Activated naive CD4-positive, alpha-beta T cell treated with anti-CD3 and anti-CD28 coated beads, Interleukin-2, amount 10 ng/mL, durations not matched to agents 7 days and 5 days (primary cell): ENCODE measurements at places on chromosomes 6 and 20.

GRCh38 chr6:39339096-39339867 is 16.8 kb upstream of the KCNK16 start:
- no peak for DNase-seq

GRCh38 chr20:37364927-37365272 is 19.0 kb downstream of the SRC start:
- no peak for DNase-seq

DNA sequence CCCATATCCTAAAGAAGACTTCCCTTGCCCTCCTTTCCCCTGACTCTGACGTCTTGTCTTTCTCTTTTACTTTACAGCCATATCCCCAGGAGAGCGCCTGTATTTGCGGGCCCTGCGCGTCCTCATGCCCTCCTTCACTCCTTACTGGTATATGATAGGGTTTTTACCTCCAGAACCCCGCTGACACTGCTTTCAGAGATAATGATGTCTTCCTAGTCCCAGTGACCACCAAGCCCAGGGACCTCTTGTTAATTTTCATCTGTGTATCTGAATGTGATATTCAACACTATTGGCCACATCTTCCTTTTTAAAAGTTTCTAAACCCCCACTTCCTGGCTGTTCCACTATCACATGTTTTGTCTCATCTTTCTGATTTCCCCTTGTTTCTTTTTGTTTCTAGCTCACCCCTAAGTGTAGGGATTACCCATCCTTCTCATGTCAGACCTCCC is 102.0 kb downstream of the HIVEP1 start:
- DNase-seq, result no peak

- DNase-seq, result no peak
Measured at GRCh38 chr20:52313341-52313963, 121.9 kb upstream of the ZFP64 start.

DNA sequence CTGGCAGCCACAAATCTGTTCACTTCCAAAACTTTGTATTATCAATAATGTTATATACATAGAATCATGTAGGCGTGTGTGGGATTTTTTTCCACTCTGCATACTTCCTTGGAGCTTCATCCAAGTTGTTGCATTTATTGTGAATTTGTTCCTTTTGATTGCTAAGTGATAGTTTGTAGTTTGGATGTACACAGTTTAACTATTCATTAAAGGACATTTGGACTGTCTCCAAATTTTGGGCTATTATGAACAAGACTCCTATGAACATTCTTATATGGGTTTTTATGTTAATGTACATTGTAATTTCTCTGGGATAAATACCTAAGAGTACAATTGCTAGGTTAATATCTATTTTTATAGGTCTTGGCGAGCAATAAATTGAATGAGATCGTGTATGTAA is 36.2 kb upstream of the GCNT2 start:
- DNase-seq, result no peak

- DNase-seq, result no peak
Measured at GRCh38 chr20:41470362-41471095, 103.9 kb upstream of the EMILIN3 start.

DNA sequence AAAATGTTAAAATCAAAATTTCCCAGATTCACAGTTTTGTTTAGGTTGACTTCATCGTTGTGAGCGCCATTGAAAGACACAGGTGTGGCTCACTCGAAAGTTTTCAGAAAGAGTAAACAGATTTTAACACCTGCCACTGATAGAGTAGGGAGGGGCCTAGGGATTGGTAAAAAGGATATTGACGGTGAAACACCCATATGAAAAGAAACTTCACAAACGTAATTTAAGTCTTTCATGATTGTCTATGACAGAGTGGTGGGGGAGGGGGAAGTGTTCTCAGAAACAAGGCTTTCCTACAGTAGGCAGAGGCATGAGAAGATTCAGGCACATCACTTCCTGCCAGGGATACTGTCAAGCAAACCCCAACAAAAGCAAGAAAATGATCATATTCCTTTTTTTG is 101.4 kb downstream of the PERP start:
- peak; percentile 35 for DNase-seq

DNA sequence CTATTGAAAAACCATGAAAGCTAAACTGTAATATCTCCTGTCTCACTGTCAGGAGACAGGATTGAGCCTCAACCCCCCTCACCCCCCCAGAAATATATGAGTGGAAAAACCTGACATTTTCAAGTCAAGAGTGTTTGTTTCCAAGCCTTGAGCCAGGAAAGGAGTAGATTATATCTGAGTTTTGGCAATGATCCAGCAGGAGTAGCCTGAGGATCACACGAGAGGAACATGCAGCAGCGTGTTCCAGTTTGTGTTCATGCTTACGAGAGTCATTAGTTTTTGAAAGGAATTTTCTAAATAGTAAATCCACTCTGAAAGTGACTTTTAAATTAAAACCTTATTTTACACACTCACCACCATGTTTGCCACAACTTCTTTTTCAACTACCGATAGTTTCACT is 15.8 kb downstream of the IL22RA2 start:
- no peak for DNase-seq

GRCh38 chr6:57302477-57302876 is 15.0 kb upstream of the PRIM2 start:
- DNase-seq, result no peak

DNA sequence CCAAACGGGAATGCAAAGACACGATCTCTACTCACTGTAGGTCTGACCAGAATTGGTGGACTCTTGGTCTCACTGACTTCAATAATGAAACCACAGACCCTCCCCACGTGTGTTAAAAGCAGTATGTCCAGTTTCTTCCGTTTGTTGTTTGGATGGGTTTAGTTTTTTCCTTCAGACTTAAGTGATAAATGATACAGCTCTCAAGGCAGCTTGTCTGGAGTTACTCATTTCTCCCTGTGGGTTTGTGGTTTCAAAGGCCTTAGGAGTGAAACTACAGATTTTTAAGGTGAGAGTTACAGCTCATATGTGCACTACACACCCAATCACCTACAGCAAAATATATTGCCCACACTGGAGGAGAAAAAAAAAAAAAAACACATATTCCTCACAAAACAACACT is 86.7 kb upstream of the STMND1 start:
- DNase-seq, result no peak

- no peak for DNase-seq
Measured at GRCh38 chr6:115838763-115839401, 221.8 kb downstream of the FRK start.

DNA sequence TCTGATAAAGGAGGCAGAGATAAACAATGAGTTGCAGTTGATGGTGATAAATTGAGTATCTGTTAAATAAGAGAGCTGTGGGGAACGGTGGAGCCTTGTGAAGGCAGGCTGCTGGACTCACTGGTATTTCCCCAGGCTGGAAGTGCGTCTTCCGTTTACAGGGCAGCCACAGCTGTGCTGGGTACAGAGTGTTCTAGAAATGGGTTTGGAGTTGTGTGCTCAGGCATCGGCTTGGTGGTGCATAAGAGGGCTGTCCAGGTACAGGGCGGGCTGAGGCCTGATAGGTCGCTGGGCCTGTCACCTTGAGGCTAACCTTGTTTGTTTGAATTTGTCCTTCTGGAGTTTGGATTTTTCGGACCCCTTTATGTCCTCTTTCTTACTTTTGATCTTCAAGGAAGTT is 39.3 kb downstream of the ARID1B start:
- DNase-seq, result no peak

DNA sequence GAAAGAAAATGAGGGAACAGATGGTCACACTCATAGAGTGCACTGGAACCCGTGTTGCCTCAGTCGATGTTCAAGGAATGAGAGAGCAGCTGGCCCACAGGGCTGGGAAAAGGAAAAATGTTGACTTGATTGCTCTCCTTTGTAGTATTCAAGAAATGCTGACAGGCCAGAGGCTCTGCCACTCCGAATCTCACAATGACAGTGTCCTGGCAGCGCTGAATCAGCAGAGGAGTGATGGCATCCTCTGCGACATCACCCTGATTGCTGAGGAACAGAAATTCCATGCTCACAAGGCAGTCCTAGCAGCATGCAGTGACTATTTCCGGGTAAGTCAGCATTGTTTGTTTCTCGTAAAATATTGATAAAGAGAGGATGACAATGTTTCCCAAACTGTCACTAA is 51.3 kb downstream of the KLHL32 start:
- no peak for DNase-seq
